Mesenchymal stem cell (in vitro differentiated cells and primary cell): ENCODE measurements at places on chromosomes 16 and 17.

DNA sequence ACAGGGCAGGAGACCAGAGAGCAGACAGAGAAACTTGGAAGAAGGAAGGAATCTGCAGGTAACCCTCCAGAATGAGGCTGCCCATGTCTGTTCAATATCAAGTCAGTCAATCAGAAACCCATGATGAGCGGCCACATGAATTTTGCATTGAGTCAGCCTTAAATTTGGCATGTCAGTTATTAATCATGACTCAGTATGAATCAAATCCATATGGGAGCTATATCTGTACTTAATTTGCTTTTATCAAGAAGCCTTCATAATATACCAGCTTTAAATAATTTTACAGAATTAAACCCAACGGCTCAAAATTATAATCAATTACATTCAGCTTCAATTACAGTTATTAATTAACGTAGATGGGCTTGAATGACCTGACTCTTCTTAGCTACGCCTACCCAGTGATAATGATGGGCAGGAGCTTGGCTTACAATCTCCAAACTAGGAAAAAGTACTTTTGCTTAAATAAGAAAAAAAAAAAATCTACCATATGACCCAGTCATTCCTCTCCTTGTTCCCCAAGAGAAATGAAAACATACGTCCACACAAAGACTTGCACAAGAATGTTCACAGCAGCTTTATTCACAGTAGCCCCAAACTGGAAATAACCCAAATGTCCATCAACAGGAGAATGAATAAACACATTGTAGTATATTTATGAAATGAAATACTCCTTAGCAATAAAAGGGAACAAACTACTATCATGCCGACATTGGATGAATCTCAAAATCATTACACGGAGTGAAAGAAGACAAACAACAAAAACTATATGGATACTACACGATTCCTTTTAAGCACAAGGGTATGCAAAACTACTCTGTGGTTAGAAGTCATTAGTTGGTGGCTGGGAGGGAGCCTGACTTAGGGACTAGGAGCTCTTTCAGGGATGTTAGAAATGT lies 48.6 kb downstream of the SLC39A11 start:
- no peak for DNase-seq

- DNase-seq: no peak
Measured at GRCh38 chr16:17658881-17659280, 188.1 kb upstream of the XYLT1 start.

- DNase-seq: no peak
Measured at GRCh38 chr16:72457243-72457940, 285.4 kb upstream of the PMFBP1 start.

DNA sequence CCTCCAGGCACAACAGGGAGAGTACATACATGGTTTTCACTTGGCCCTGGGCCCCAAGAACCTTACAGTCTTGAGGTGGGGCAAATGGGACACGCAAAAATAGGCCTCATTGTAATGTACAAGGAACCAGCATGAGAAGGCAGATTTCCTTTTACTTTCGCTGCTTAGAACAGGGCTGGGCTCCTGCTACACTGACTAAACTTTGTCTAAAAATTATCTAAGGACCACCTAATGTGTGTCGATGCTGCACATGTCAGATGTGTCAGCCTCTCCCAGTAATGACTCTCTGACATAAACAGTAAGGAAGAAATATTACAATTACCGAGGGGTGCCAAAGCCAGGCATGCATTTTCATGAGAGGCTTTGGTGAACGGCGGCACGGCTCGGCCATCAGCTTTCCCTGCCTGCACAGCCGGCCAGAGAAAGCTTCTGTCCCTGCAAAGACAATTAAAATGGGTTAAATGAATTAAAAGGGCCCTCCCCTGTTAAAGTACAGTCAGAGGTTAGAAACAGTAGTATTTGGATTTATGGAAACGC lies 224.2 kb upstream of the IRX3 start:
- DNase-seq: no peak

DNA sequence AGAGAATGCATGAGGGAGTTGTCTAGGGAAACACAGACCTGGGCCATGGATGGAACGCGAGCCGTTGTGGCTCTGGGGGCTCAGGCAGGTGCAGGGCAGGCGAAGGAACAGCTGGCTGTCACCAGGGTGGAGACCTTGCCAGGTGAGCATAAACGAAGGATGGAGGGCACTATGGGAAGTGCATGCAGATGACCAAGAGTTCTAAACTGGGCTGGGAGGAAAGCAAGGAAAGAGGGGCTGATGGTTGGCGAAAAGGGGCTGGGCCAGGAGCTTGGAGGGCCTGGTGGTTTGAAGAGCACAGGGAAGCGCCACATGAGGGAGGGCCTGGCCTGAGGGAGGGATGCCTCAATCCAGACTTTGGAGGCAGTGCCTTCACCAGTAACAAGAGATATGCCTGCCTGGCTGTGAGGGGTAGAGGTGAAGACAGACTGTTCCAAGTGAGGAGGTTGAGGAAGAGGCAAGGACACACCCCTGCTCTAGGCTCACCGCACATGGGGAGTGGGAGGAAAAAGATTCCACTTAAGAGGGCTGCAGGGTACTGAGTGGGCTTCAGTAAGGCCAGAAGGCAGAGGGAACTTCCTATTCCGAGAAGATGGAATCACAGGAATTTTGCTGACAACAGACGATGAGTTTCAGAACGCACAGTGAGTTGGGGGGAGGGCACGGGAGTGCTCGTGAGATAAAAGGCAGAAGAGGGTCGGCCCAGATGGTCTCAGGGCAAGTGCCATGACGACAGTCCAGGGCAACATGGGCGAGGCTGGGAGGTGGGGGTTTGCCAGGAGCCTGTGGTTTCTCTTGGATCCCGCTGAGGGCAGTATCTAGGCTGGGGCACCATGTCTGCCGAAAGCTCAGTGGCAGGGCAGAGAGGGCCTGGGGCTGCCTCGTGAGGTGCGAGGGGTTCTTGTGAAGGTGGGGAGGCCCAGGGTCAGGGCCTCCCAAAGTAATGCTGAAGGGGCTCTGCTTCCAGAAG lies 20.6 kb downstream of the B9D1 start:
- DNase-seq: peak; percentile 50

- DNase-seq: no peak
Measured at GRCh38 chr16:66673691-66674090, 22.9 kb downstream of the CMTM4 start.
